ENCODE measurements at places on chromosomes 12 and 14. TPM values are rescaled to one million over a fixed set of nuclear protein-coding genes. Genes with fewer than 3 reads are reported as not detected.

RNF212B gene
- not detected for total RNA-seq

CD163L1 gene
- 3.9 TPM for total RNA-seq

CLEC1B gene
- total RNA-seq = not detected

C14orf93 gene
- 11.9 TPM for total RNA-seq

TMCC3 gene
- 22.3 TPM for total RNA-seq

CATSPERB gene
- total RNA-seq = 4.2 TPM

RBP5 gene
- total RNA-seq = not detected

NOS1 gene
- not detected for total RNA-seq

IFI27 gene
- 191 TPM for total RNA-seq

TMEM132D gene
- total RNA-seq = not detected

KRT83 gene
- total RNA-seq = not detected

CLEC4D gene
- 1.3 TPM for total RNA-seq

COX8C gene
- total RNA-seq = not detected

MANSC4 gene
- 0.85 TPM for total RNA-seq
